NCI-H1417 (cell line): ENCODE measurements at places on chromosomes 3 and 15.
A peak's percentile ranks its signal among the peaks of the same experiment; 100 is the strongest.

DNA sequence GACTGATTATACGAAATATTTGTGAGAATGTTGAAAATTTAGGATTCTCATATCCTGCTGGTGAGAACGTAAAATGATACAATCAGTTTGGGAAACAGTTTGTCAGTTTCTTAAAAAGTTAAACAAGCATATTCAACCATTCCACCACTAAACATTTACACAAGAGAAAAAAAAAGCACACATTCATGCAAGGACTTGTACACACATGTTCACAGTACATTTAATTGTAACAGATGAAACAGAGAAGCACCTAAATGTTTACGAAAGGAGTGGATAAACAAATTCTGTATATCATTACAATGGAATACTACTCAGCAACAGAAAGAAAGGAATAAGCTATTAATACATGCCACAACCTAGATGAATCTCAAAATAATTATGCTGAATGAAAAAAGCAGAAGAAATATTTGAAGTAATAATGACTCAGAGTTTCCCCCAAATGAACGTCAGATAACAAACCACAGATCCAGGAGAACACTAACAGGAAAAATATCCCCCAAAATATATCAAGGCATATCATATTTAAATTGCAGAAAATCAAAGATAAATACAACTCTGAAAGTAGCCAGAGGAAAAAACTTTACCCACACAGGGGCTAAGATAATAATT is 14.3 kb downstream of the ANKRD28 start:
- DNase-seq = no peak

DNA sequence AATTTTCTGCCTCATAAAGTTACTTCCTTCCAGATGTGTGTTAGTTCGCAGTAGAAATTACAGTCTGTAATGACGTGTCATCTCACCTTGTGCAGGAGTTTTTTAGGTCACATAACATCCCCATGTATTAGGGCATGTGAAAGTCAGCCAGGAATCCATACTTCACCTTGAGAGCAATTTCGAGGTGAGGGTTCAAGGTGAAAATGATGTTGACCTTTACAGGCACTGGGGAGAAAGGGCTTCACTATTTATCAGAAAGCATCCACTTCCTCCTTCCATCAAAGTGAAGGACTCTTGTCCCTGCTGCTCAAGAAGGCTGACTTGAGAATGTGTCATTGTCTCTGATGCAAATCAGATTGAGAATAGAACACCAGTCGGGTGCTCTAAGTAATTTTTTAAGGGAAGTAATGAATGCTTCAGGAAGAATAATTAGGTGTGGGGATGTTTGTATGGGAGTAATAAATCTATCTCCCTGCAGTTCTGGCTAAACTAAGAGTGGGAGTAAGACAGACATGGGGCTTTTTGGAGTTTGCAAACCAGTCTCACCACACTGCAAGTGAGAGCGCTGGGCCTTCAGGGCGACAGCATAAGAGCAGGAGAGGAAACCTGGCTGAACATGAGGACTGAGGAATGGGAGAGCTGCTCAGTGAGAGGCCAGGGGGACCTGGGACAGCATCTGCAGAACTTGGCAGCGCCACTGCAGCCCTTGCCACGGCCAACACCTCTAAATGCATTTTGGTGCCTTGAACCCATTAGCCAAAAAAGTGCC is 85.9 kb upstream of the IL12A start:
- DNase-seq = no peak

- no peak for DNase-seq
These were observed 121.8 kb upstream of the NLGN1 start for GRCh38 chr3:173275740-173276139.

DNA sequence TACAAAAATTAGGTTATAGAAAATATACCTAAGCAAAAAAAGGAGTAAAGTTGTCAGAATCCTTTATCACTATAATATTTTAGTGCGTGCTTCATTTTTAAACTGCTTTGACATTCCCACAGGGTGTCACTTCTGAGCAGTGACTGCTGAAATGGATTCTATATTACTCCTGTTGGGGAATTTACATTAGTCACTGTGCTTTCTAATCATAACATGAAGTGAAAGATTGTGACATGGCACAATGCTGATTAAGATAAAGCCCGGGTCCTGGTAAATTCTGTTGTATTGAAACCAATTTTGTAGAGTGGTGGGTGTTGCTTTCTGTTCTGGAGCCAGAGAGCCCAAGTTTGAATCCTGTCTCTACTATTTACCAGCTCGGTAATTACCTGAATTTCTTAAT is 36.4 kb upstream of the EHHADH start:
- no peak for DNase-seq

DNA sequence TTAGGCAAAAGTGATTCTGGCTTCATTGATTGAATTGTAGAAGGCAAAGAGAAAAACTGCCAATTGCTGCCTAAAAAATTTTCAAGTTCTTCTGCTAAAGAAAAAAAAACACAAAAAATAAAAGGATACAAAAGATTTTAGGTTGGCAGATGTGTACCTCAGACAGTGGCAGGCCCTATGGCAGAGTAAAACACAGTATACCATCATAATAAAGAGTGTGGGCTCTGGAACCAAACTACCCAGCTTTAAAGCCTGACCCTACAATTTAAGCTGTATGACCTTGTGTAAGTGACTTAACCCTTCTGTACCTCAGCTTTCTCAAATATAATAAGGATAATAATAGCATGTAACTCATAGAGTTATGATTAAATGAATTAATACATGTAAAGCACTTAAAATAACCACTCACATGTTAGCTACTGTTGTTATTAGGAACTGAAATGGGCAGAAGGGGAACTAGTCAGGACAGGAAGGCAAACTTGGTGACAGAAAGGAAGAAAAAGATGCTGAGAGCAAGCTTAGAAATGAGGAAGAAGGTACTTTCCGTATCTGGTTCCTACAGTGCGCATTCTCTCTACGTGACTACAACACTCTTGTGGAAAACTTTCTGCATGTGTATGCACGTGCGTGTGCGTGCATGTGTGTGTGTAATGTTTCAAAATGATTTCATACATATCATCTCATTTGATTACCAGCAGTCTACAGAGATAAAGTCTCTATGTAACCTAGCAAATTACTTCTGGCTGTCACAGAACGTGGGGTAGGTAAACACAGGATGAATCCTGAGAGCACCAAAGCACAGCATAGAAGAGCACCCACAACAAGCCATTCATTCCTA is 13.6 kb upstream of the GATM start:
- DNase-seq = no peak

DNA sequence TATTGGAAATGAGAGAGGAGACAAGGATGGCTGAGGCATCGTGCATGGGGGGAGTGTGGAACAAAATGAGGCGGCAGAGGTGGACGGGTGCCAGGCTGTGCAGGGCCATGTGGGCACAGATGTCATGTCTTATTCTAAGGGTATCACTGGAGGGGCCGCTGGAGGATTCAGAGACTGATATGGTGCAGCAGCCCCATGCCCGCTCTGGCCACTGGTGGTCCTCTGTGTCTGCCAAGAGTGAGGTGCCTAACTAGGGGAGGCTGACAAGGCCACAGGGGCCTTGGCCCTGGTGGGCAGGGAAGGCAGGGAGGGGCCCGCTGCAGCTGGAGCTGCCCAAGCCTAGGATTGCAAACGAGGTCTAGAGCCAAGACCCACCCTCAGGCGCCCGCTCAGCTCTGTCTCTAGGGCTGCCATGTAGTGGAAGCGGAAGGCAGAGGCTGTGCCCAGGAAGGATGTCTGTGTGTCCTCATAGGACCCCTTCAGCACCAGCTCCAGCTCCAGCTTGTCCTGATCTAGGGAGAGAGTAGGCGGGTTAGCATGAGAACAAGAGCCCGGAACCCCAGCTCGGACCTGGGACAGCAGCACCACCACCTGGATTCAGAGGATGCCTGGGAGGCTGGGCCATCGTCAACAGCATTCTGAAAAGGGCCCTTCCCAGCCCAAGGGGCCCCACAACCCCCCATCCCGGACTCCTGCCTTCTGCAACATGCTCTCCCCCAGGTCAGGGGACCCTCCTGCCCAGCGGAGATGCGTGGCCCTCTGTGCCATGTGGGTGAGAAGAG is 11.3 kb downstream of the PLA2G4D start:
- no peak for DNase-seq

DNA sequence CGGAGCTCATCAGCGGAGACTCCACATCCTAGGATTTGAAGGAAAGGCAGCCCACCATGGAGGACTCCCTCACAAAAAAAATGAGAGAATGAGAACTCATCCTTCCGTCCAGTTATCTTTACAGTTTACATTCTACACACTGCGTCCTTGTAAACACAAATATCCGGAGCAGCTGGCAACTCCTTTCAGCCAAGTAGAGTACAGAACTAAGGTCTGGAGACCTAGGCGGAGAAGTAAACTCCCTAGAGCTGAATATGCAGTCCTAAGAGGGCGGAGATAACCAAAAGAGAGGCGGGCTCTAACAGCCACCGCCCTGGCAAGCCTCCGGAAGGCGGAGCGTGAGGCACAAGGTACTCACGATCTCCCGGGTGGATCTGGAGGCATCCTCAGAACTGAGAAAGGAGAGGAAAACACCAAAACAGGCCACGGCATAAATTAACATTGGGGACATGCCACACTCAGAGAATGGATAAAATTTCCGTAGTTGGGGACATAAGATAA is 924 bp upstream of the SIN3A start:
- DNase-seq = peak; percentile 58

- DNase-seq = no peak
These were observed 111.0 kb downstream of the MINAR1 start for GRCh38 chr15:79543097-79543496.

GRCh38 chr3:45054196-45054857 is 28.2 kb downstream of the CLEC3B start:
- no peak for DNase-seq
